ENCODE measurements at places on chromosomes 16 and 17.

GRCh38 chr17:37301288-37301687, 74.5 kb upstream of the C17orf78 start:
- no peak for DNase-seq

- no peak for DNase-seq
These were observed 4.6 kb upstream of the C17orf99 start for GRCh38 chr17:78141437-78142118.

DNA sequence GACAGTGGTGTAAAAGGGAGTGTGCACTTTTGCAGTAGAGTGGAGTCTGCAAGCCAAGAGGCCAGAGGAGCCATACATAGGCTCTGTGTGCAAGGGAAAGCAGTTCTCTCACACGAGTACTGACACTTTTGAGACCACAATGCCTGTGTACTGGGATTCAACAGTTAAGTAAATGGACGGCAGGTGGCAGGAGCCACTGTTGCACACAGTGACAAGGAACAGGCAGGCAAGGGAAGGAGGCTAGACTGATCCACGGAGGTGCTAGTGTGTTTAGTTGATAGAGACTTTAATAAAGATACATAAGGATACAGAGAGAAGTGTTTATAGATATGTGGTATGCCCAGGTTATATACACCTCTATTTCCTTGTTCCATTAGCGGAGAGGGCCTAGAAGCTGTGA, 67.0 kb downstream of the MPRIP start:
- DNase-seq = no peak

- no peak for DNase-seq
These were observed 1.4 kb upstream of the SLC5A11 start for GRCh38 chr16:24844101-24845030.

DNA sequence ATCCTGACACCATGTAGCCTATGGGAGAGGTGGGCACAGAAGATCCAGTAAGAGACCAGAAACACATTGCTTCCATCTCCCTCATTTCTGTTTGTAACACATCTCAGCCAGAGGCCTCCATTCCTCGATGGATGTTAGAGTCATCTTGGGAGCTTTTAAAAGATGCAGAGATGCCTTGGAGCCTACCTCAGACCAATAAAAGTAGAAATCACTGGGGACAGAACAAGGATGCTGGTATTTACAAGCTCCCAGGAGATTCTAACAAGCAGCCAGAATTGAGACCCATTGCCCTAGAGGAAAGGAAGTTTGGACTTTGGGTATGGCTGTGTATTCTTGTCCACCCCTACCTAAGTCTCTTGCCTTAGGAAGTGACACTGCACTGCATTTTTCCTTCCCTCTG, 40.8 kb downstream of the HS3ST3A1 start:
- no peak for DNase-seq

DNA sequence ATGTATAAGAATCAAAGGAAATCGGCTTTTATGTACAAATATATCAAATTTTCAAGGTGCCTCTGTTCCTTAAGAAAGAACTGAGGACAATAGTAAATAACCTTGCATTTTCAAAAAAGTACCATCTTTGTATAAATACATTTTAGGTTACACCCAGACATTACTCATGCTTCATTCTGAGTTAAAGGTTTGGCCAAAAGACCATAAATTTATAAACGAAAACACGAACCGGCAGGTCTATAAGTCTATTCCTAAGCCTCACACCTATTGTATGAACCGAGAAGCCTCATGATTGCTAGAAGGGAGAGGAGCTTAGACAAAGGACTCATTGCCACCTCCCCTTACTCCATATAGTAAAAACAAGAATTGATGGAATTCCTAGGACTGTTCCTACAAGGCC, 94.6 kb upstream of the PSMD7 start:
- DNase-seq = no peak

GRCh38 chr17:78079253-78079652, 49.3 kb downstream of the TMC6 start:
- DNase-seq = no peak

DNA sequence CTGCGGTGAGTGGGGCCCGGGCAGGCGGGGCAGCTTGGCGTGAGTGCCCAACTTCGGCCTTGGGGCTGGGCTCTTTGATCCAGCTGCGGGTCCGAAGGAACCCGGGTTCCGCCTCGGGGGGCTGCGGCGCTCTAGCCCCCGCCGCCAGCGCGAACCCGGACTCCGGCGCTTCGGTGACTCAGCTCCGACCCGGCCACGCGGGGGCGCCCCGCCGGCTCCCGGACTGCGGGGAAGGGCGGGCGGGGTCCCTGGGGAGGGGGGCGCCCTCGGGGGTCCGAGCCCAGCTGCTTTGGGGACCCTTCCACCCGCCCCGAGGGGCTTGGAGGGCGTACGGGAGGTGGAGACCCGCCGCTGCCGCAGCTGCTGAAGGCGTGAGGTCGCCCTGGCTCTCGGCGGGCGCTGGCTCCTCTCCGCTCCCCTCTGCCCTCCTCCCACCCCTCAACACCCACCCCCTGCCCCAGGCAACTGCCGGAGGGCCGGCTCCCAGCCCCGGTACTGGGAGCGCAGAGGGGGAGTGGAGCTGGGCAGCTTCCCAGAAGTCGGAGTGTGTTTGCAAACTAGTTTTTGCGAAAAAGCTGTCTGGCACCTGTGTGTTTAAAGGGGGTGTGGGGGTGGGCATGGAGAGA, 516 bp downstream of the CPNE2 start:
- DNase-seq = no peak
